EH (cell line): ENCODE measurements at places on chromosomes 12 and 14.

DNA sequence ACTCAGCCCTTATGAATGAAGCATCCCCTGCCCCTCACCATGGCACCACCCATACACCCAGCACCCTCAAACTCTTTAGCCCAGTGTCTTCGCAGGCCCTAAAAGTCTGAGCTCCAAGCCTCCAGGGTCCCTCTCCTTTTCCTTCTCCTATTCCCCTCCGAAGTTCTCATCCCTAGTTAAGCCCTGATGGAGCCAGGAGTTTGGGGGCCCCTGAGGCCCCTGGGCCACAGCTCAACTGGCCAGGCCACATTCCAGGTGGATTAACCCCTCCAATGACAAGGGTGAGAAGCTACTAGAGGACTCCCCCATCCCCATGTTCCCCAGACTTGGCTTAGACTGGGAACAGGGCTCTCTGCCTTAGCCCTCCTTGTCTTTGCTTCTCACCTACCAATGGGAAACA, 2.6 kb downstream of the RARG start:
- no peak for DNase-seq

- peak; percentile 92 for DNase-seq
Measured at GRCh38 chr14:74302634-74303569, at the start of gene ABCD4. Gene ABCD4, minus strand, starts transcription at chr14:74302934. Its CDS starts 22 bp downstream, at chr14:74302912.

- DNase-seq: no peak
Measured at GRCh38 chr14:49206828-49207227, 379.4 kb downstream of the RPS29 start.

GRCh38 chr12:80217011-80217535, 117.7 kb downstream of the OTOGL start:
- DNase-seq: no peak

DNA sequence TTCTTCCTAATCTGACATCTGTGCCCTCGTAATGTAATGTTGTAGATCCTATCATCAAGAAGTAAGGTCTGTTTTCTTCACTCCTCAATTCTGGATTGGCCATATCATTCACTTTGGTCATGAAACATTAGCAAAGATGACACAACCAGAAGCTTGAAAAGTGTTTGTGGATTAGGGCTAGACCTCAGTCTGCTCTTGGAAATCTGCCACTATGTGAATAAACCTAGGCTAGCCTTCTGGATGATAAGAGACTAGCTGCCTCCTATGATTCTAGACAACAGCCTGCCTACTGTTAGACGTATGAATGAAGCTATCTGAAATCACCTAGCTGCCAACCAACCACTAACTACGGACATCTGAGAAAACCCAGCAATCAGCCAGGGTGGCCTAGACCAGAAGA, 38.7 kb upstream of the LYZ start:
- DNase-seq: no peak

GRCh38 chr12:47067771-47068431, 11.5 kb upstream of the PCED1B start:
- peak; percentile 59 for DNase-seq

- DNase-seq: no peak
Measured at GRCh38 chr14:31752867-31753661, 191.9 kb downstream of the NUBPL start.

DNA sequence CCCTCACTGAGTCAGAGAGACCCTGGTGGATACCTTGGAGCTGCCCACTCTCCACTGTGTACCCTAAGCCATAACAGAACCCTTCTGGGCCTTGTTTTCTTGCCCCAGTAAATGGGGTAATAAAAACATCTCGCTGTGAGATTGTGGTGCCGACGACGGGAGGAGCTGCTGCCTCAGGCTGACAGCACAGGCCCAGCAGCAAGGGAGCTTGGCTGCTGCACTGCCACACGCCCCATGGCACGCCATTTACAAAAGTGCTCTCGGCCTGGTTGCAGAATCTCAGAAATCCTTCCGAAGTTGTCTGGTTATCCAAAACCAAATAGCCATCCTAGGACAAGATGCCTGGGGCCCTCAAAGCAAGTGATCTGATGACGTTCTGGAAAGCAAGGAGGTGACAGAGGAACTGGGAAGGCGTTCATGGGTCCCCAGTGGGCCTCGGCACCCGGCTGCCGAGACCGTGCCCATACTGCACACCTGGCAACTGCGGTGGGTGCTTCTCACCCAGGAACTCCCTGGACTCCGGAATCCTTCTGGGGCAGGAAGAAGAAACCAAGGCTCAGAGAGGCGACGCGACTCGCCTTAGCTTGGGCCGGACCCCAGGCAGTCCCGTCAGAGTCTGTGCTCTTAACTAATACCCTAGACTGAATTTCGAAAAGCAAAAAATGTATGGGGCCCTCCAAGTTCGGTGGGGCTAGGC, 26.7 kb downstream of the CHGA start:
- no peak for DNase-seq

- DNase-seq: peak; percentile 34
Measured at GRCh38 chr12:95764848-95765247, 25.7 kb downstream of the NTN4 start.

- no peak for DNase-seq
Measured at GRCh38 chr12:124667506-124668326, 100.3 kb upstream of the NCOR2 start.

DNA sequence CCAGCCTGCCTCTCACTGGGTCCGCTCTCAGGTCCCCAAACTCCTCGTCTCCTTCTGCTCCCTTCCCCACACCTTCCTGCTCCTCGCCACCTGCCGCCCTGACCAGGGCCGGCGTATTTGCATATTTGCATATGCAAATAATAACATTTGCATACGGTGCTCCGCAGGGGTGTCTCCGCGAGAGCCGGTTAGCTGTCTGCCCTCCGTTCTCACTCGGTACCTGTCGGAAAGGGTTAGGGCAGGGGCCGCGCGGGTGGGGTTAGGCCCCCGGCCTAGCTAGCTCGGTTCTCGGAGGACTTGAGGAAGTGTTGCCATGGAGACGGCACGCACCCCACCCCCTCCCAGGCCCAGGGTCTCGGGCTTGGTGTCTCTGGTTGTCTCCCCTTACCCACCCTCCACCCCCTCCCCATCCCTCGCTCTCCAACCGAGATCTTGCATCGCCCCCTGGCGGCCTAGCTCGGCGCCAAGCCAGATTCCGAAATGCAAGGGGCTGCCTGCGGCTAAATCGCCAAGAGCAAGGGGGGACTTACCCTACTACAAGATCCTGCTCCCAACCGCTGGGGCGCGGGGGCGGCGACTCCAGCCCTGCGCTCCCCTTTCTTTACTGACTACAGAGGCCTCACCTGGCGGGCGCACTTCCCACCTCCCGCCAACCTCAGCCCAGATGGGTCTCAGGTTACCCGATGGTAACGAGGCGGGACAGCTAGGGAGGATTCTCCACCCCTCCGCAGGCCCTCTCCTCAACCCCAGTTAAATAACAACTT, 8.1 kb downstream of the STAC3 start:
- peak; percentile 47 for DNase-seq

GRCh38 chr12:238116-238515, 24.2 kb upstream of the SLC6A12 start:
- DNase-seq: no peak

DNA sequence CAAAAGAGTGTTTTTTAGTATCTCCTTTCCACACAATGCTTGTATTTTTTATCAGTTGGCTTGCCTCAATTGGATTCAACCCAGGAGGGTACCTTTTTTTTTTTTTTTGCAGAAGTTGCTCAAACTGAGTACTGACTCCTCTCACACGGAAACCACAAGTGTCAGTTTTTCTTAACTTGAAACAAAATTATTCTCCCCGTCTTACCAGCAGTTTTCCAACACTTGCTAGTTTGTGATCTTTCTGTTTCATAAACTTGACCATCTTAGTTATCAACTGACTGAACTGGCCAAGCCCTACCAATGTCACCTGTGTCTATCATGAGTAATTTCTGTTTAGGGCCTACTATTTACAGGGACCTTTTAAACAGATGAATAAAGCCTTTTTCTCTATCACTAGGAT, 34.1 kb upstream of the ITPR2 start:
- DNase-seq: no peak

DNA sequence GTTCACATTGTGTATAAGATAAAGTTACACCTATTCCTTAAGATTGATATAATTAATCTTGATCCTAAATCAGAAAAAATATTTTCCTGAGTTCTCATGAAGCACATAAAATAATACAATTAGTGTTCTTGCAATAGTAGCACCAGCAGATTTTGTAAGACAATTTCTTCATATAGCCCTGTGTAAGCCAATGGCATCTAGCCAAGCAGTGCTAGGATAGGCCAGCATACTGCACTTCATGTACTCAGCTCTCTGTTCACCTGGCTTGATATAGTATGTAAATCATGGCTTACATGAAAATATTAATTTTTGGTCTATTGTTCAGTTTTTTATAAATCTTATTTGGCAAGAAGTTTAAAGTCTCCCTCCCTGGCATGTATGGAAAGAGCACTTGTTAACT, 1.9 kb downstream of the KLRF2 start:
- no peak for DNase-seq

- peak; percentile 15 for DNase-seq
Measured at GRCh38 chr14:74401504-74402241, 24.3 kb downstream of the SYNDIG1L start.

DNA sequence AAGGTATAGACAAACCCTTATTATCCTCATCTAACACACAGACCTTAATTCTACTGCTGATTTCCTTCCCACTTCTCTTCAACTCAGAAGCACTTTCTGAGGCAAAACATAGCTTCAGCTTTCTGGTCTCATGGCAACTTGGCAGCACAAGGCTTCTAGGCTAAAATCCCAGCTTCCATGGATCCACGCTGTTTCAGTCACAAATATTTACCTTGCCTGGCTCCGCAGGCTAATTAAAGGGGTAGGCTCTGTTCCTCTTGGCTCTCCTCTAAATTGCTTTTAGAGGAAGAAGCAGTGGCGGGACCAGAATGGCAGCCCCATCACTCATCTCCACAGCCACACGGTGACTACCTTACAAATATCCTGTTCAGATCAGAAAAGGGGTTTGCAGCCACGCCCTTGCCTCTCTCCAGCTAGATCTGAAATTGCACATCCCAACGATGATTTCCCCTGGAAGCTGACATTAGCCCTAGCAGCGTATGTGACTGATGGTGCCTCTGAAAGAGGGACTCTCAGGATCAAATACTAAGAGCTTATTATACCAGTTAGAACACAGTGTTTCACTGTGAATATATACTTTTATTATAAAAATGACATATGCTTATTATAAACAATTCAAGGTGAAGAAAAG, 221.5 kb upstream of the NUDT4 start:
- DNase-seq: no peak

- no peak for DNase-seq
Measured at GRCh38 chr12:19613051-19613535, 173.8 kb downstream of the AEBP2 start.

GRCh38 chr12:129184127-129184928, 331.1 kb downstream of the GLT1D1 start:
- DNase-seq: no peak
